ENCODE measurements at places on chromosomes 3 and 15.

DNA sequence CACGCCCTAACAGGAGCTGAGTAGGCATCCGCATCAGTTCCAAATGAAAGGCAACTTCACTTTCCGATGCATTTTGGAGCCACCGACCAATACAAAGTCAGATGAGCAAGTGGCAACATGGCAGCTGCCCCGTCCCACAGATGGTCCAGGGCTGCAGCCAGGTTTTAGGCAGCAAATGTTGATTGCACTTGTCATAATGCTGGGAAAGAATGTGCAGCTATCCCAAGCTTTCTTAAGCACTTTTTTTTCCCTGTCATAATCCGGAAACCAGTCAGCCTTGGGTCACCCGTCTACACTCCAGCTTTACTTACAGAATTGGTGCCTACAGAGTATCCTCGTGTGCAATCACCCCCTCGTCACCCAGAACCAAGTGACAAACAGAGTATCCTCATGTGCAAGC is 147.7 kb downstream of the CHSY1 start:
- DNase-seq, result no peak

- DNase-seq, result no peak
Observed at GRCh38 chr15:73617301-73617831, 15.8 kb downstream of the NPTN start.

GRCh38 chr15:31261266-31262142 is 65.1 kb upstream of the KLF13 start:
- peak; percentile 20 for DNase-seq

DNA sequence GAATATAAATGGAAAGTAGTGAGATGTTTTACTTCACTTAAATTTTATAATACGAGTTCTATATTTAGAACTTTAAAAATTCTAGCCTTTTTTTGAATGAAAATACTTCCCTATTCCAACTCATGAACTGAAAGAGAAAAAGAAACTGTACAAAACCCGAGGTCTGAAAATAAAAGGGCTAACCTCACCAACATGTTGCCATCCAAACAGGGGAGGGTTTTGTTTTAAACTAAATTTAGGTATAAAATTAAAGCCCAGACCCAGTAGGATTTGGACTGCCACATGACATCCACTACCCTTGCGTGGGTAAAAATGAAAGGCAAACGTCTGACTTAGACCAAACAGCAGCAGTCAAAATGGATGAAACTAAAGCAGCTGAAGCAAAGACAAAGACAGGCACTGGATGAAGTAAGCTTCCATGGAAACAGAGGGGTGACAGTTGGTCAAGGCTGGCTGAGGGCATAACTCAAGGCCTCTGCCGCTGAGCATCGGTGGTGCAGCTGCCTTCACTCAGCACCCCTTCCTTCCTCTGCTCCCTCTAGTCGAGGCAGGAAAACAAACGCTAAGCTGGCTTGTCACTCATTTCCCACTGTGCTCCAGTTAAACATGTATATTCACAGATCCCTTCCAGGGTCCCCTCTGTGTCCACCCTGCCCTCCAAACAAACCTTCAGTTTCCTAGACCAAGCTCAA is 58.1 kb downstream of the TM4SF4 start:
- DNase-seq, result no peak

- DNase-seq, result no peak
Observed at GRCh38 chr3:120147072-120147871, 53.0 kb upstream of the GSK3B start.

DNA sequence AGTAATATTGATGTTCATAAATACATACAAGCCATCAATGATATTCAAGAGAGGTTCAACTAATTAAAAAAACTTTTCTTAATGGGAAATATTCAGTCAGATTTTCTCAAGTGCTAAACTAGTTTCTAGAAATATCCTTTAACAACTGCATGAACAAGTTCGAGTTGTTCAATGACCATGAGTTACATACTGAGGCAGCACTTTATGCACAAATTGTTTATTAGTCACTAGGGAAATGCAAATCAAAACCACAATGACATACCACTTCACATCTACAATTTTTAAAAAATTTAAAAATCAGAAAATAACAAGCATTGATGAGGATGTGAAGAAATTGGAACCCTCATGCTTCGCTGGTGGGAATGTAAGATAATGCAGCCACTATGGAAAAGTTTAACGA is 62.4 kb downstream of the RAD18 start:
- DNase-seq, result no peak

GRCh38 chr3:81952141-81952540 is 190.7 kb upstream of the GBE1 start:
- DNase-seq, result no peak

DNA sequence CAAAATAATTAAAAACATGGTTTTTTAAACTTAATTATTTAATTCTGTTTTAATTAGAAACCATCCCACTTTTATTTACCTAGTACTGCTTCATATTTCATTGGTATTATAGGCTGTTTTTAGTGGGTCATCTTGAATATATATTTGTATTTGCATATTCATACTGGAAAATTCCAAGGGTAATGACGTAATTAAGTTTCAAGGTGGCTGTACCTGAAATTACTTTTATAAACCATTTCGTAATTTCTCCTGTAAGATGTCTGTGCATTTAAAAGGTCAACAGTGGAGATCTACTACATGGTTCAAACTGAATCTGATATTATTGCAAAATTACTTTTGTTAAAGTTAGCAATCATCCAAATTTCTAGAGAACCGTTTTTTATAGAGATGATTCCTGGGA is 133.8 kb upstream of the NAALADL2 start:
- DNase-seq, result no peak

DNA sequence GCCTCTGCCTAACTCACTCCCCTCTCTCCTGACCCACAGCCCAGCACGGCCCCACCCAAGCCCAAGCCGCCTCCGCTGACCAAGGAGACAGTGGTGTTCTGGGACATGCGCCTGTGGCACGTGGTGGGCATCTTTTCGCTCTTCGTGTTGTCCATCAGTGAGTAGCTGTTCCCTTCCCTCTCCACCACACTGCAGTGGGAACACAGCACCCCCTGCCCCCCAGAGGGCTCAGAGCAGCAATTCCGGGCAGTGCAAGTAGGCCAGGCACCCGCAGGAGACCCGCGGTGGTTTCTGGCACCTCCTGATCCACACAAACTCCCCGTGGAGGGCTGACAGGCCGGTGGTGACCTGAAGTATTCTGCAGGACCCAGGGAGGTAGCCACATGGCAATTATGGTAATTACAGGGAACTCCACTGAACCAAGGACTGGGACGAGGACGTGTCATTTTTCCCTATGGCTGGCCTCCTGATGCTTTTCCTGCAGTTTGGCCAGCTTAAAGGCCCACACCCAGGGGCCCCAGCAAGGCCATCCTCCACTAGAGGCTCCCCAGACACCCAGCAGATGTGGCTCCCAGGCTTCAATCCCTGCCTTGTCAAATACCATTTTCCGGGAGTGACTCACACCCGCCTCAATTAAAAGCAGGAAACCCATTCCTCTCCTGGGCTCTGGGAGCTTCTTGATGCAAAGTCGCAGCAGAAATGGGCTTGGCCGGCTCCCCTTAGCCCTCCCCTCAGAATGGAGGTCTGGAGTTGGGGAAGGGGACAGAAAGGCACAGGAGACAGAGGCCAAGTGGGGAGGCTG is 4.8 kb downstream of the TMIE start:
- DNase-seq, result no peak

DNA sequence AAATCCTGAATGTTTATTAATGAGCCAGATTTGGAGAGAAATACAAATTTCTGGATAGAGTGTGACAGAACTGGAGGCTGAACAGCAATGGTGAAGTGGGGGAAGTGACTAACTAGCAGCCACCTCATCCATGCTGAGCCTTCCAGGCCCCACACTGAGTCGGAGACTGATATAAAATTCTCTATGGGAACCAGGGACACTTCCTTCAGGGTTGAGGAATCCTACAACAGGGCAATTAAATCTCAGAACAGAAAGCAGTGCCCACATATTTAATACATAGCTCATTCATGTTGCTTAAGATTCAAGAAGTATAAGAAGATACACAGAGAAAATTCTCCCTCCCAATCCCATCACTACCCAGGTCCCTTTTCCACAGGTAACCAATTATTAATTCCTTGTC is 49.3 kb downstream of the HACD2 start:
- no peak for DNase-seq

DNA sequence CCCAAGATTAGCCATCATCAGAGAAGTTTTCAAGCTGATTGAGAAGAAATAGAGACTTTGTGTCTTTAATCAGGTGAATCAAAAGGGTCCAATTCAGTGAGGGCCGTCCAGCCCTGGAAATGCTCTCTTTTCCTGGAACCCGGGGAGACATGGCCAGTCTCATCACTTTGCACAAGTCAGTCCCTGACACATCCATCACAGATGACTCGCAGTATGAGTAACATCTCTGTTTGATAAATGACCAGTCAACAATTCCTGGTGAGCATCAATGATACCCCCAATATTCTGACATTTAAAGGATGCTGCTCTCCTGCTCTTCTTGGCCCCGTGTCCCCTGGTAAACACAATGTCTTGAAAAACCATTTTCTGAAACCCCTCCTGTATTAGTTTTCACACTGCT is 26.7 kb downstream of the C3orf20 start:
- DNase-seq, result no peak

DNA sequence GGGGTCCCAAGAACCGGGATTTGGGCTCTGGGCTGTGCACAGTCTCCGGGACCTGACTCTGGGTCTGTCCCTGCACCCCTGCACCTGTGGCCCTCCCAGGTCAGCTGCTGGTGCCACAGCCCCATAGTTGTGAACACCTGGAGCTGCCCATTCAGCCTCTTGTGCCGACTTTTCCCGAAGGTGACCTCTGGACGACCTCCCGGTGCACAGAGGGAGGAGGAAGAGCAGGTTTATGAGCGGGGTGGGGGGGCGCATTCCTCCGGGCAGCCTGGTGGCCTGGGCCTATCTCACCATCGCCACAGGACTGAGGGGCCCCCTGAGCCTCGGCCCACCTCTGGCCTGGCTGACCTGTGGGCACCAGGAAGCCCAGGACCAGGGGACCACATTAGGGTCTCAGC is 45.3 kb downstream of the DNAJB8 start:
- DNase-seq, result no peak

- DNase-seq, result no peak
Observed at GRCh38 chr15:71937650-71938311, 127.4 kb downstream of the NR2E3 start.

DNA sequence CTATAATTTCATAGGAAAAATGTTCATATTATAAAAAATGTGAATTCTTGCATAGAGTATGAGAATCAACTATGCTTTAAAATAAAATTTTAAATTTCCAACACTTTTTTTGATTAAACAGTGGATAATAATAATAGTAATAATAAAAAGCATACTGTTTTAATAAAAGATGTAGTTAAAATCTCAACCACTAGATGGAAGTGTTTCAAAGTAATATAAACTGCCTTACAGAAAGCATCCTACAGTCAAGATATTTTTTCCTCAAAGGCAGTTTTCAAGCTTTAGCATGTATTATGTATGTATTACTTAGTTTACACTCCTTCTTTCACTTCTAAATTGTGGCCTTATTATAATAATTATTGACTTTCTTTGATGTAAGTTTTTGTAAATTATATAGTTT is 217.5 kb downstream of the CHL1 start:
- no peak for DNase-seq

DNA sequence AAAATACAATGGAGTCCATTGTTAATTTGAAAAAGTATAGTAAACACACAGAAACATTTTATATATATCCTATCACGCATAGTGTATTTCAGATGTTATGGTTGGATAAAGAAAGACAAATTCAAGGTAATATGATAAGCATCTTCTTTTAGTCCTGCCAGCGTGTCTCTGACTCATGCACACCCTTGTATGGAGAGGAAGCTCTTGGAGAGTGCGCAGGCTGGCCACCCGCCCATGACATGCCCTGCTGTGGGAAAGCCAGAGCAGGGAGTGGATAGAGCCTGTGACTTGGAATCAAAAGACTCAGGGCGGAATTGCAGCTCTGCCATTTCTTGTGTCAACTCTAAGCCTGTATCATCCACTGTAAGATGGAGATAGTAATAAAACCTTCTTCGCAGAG is 23.0 kb upstream of the COPG1 start:
- peak; percentile 43 for DNase-seq

DNA sequence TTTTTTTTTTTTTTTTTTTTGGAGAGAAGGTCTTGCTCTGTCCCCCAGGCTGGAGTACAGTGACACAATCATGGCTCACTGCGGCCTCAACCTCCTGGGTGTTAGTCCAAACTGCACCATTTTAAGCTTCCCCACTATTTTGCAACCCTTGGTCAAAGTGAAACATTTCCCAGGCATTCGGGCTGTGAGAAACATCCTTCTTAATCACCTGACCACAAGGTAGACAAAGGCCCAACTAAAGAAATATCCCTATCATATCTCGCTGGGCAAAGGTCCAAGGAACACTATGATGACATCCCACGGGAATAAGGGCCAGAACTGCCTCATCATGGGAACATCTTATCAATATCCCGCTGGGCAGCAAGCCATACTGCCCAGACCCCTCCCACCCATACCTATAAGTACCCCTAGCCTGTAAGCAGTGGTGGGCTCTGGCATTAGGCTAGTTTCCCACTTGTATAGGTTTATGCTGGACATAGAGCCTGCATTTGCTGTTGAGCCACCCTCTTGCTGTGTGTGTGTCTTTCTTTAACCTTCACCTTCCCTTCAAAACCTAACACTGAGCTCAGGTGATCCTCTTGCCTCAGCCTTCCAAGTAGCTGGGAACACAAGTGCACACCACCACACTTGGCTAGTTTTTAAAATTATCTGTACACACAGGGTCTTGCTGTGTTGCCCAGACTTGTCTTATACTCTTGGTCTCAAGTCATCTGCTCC is 95.2 kb downstream of the SEMA5B start:
- no peak for DNase-seq

DNA sequence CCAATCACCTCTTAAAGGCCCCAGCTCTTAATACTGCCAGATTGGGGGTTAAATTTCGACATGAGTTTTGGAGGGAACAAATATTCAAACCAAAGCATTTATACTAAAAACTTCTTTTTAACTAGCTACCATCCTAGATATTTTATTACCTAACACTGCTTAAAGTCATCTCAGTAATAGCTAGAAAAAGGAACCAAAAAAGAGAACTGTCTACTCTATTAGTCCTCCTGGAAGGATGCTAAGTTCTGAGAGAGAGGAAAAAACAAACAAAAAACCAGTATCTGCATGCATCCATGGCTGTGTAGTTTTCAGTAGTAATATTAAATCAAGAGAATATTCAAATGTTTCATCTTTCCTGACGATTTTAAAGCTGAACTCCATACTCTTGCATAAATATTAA is 5.8 kb downstream of the CPOX start:
- DNase-seq, result no peak
